Activated naive CD4-positive, alpha-beta T cell treated with anti-CD3 and anti-CD28 coated beads, Interleukin-2, amount 10 ng/mL, durations not matched to agents 5 hours and 36 hours (primary cell): ENCODE measurements at places on chromosomes 2 and 18. TPM values are rescaled to one million over a fixed set of nuclear protein-coding genes. Genes with fewer than 3 reads are reported as not detected.

Gene TMEM178A
- total RNA-seq, result not detected

Gene CCDC85A
- not detected for total RNA-seq

Gene SLC11A1
- total RNA-seq, result 0.46 TPM

Gene TIGD1
- 10.1 TPM for total RNA-seq

Gene KIAA2012
- not detected for total RNA-seq

Gene LPIN1
- total RNA-seq, result 60.0 TPM

Gene GREB1
- total RNA-seq, result 0.24 TPM

Gene PROM2
- 0.07 TPM for total RNA-seq

Gene LOXHD1
- total RNA-seq, result 0.13 TPM

Gene NOSTRIN
- total RNA-seq, result not detected

Gene UGT1A5
- not detected for total RNA-seq

Gene ZSWIM2
- not detected for total RNA-seq

Gene DCC
- not detected for total RNA-seq

Gene MC5R
- not detected for total RNA-seq

Gene SCG2
- not detected for total RNA-seq

Gene DSG4
- total RNA-seq, result not detected

Gene IL37
- not detected for total RNA-seq

Gene BARD1
- total RNA-seq, result 39.0 TPM

Gene AOX1
- 0.17 TPM for total RNA-seq

Gene RESP18
- total RNA-seq, result not detected

Gene RGPD4
- total RNA-seq, result 0.05 TPM

Gene SERPINB13
- total RNA-seq, result not detected

Gene SEMA4C
- total RNA-seq, result 36.6 TPM

Gene ARL4C
- total RNA-seq, result 333 TPM

Gene PIEZO2
- total RNA-seq, result not detected

Gene RBFA
- total RNA-seq, result 21.1 TPM

Gene ARHGAP28
- not detected for total RNA-seq

Gene LHCGR
- total RNA-seq, result not detected

Gene CBLN2
- not detected for total RNA-seq

Gene GAL3ST2
- total RNA-seq, result 0.20 TPM

Gene C1QL2
- total RNA-seq, result not detected

Gene ALPI
- not detected for total RNA-seq

Gene KCNG3
- total RNA-seq, result 0.07 TPM

Gene NTSR2
- total RNA-seq, result not detected

Gene INHBB
- total RNA-seq, result not detected
